ENCODE measurements at places on chromosomes 7 and 10.

GRCh38 chr10:58177362-58177947 lies 90.2 kb downstream of the IPMK start:
- H3K36me3 ChIP-seq = no peaks in the 10 kb centered on the region
- no peak overlapping the region for H3K27ac ChIP-seq
- H3K27me3 ChIP-seq = peaks cover under 1% of the 10 kb centered on the region
- no peak overlapping the region for H3K4me3 ChIP-seq

DNA sequence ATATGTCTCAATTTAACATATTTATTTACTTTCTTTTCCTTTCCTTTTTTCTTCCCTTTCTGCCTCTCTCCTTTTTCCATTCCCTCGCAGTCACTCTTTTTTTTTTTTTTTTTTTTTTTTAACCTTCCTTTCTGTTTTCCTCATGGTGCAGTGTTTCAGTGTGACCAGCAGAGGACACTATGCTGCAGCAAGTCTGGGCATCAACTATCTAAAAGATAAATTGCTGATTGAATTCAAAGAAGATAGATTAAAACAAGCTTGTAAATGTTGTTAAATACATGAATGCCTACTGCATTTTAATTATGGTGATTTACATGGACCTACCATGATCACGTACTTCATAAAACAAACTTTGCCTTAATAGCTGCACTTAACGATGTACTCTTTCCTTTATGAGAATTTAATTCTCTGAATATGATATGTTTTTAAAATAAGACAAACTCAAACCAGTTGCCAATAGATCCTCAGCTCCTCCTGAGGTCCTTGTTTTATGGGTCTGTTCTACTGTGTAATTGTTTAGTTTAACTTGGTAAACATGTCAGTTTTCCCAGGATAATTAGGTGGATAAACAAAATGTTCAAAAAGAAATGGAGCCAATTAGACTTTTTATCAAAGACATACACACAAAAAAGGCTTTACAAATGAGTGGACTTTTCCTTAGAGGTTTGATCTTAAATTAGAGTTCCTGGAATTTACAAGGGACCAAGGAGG lies 101.0 kb upstream of the AGR3 start:
- peak; percentile 13 for DNase-seq
- no peaks in the 10 kb centered on the region for H3K27me3 ChIP-seq
- no peaks in the 10 kb centered on the region for H3K36me3 ChIP-seq
- no peak overlapping the region for H3K27ac ChIP-seq
- H3K4me1 ChIP-seq = no peaks in the 10 kb centered on the region
- no peak overlapping the region for H3K4me3 ChIP-seq

GRCh38 chr10:29324220-29324841 lies 35.5 kb downstream of the LYZL1 start:
- no peak overlapping the region for H3K27ac ChIP-seq
- no peak for DNase-seq
- no peaks in the 10 kb centered on the region for H3K4me1 ChIP-seq

DNA sequence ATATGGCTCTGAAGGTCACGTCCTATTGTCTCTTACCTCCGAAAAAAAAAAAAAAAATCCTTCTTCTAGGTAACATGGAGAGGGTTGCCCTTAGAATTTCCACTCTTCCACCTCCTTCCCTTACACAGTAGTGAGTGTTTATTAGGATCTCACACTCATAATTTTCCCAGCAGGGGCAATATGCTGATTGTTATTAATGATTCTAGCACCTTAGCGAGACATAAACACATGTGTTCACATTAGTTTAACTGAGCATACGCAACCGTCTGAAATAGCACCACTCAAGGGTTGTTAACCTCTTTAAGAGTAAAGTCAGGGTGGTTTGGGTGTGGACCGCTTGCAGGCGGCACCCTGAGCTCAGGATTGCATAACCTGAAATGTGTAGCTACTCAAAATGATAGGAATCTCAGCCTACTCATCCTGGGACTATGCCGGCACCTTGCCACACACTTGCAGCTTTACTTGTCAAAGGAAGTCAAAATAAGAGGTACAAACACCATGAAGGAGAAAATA lies 52.2 kb downstream of the CPEB3 start:
- no peaks in the 10 kb centered on the region for H3K4me1 ChIP-seq
- DNase-seq = no peak
- no peak overlapping the region for H3K27ac ChIP-seq
- no peaks in the 10 kb centered on the region for H3K36me3 ChIP-seq
- H3K4me3 ChIP-seq = no peak overlapping the region

DNA sequence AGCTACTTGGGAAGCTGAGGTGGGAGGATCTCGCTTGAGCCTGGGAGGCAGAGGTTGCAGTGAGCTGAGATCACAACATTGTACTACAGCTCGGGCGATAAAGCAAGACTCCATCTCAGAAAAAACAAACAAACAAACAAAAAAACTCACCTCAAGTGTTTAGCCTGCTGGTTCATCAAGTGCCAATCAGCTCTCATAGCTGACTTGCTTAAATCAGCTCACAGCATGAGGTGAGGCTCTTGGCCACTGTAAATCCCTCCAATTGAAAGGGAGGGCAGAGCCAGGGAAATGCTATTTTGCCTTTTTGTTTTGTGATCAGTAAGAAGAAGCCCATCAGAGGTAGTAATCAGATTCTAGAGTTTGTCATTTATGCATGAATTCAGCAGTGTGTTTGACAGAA lies 112.3 kb downstream of the RAB11FIP2 start:
- no peak overlapping the region for H3K4me3 ChIP-seq
- H3K27me3 ChIP-seq = no peaks in the 10 kb centered on the region
- H3K27ac ChIP-seq = no peak overlapping the region
